ENCODE measurements at places on chromosomes 4 and X.

- peak; percentile 61 for DNase-seq
Observed at GRCh38 chr4:145956288-145956890, 17.8 kb upstream of the ZNF827 start.

DNA sequence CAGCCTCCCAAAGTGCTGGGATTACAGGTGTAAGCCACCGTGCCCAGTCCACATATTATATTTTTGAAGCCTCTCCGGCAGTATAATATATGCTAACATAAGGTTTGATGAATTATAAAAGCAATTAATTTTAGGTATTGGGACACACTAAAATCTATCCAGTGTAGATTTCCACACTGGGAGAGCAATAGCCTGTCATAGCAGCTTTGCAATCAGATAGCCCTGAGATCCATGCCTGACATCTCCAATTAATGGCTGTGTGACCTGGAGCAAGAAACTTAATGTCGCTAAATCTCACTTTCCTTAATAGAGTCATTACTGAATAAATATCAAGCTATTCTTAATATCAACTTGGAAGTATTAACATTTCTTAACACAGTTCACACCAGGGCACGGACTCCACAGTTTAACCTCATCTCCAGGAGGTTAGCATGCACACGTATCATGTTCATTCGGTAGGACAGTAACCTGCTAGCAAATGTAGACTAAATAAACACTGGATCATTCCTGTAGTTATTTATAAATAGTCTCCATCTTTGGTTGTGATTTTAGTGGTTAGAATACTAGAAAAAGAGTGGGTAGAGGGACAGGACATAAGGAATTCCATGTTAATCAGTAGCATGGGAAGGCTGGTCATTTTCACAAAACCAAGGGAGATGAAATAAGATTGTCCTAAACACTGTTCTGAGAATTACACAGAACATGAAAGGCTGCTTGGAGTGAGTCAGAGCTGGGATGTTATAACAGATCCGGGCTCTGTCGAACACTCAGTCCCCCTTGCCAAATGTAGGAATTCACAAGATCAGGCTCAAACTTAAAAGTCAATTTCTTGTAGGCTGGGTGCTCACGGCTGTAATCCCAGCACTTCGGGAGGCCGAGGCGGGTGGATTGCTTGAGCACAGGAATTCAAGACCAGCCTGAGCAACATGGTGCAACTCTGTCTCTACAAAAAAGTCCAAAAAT, 254.7 kb downstream of the PALLD start:
- DNase-seq: no peak

GRCh38 chrX:11953615-11954014, 184.7 kb upstream of the FRMPD4 start:
- DNase-seq: no peak

DNA sequence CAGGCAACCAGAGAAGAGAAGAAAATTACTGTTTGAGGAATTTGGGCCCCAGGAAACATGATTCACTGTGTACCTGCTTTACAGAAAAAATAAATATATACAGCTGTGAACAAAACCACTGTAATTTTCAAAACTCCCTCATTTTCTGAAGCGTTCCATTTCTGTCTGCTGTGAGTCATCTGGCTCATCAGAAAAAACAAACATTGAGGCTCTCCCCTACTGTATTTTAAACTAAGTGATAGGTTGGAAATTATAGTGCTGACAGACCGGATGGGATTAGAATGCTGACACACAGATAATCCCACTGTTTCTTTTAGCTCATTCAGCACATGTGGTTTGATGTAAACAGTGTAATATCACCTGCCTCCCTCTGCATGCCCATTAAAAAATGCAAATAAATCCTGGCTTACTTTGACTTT, 847.0 kb downstream of the TRIML1 start:
- DNase-seq: no peak

DNA sequence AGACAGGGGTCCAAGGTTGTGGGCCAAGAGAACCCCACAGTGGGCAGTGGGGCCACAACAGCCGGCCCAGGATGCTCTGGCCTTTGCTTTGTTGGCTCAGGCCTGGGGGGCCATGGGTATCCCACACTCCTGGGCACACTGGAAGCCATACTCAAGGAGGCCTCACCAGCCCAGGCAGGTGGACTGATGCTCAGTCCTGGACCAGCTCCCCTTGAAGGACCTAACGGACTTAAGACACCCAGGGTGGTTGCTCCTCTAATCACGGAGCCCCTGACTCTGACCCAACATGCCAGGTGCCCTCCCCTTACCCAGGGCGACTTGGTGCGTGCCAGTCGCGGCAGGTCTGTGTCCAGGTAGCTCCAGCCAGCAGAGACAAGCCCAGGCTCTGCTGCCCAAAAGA, 50.8 kb downstream of the ZFYVE28 start:
- no peak for DNase-seq

DNA sequence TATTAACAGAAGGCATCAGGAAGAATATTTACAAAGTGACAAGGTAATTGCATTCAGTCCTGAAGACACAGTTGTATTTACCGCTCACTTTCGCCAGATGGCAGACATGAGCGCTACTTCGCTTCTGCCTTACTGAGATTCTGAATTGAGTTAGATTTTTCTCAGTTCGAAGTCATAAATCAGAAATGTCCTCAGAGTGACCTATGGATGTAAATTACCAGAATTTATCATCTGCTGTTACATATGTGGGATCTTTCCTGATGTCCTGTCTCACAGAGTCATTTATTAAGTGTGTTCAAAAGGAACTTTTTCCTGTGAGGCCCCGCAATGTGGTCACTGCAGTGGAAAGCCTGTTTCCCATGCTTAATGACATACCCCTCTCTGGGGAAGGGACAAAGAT, 97.3 kb upstream of the DCLK2 start:
- DNase-seq: peak; percentile 33

GRCh38 chr4:88752076-88752463, 54.4 kb upstream of the NAP1L5 start:
- no peak for DNase-seq
